ENCODE measurements at places on chromosomes 2 and 18.

GRCh38 chr2:27920148-27920885 is 29.8 kb downstream of the BABAM2 start:
- no peak for DNase-seq

DNA sequence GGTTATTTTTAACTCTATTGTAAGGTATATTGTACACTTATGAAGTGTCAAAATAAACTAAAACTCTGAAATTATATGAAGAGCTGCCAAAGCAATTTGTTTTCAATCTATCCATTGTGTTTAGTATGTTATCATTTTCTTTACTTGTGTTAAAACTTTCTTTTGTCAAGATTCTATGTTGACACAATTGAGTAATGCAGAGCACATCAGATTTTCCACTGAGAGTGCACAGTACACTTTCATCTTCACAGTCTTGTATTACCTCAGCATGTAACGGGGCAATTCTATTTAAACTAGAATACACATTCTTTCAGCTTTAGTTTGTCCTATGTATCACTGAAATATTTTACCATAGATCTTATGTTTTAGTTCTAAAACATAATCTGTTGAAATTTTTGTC is 304.4 kb upstream of the ZC3H15 start:
- no peak for DNase-seq

GRCh38 chr2:111918383-111918806 is 20.0 kb downstream of the MERTK start:
- no peak for DNase-seq

DNA sequence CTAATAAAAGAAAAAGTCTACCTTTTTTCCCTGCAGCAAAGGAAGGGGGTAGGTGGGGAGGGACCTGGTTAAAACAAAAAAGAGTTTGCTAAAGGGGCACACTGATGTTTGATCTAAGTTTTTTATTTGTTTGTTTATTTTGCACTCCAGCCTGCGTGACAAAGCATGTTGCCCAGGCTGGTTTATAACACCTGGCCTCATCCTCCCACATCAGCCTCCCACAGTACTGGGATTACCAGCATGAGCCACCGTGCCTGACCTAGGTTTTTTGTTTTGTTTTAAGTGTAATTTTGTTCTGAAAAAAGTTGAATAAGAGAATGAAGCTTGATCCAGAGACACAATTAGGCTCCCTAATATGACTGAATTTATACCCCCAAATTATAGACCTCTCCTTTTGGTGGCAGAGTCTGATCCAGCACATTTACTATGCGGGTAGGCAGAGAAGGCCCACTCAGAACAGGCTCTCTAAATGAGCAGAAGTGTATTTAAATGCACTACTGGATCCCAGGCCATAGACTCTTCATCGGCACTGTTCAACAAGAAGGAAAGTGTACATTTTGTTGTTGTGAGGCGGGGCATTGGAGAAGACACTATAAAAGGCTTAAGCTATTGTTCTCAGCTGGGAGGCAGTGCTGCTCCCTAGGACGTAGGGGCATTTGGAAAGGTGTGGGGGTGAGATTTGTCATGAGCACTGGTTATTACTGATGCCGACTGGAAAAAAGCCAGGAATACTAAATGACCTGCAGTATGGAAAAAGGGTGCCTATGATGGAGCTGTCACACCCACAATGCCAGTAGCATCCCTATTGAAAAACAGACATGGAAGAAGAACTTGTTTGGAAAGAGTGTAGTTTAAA is 32.4 kb downstream of the MRPS9 start:
- DNase-seq = no peak

- DNase-seq = no peak
Measured at GRCh38 chr2:239154971-239155805, 245.6 kb downstream of the HDAC4 start.

DNA sequence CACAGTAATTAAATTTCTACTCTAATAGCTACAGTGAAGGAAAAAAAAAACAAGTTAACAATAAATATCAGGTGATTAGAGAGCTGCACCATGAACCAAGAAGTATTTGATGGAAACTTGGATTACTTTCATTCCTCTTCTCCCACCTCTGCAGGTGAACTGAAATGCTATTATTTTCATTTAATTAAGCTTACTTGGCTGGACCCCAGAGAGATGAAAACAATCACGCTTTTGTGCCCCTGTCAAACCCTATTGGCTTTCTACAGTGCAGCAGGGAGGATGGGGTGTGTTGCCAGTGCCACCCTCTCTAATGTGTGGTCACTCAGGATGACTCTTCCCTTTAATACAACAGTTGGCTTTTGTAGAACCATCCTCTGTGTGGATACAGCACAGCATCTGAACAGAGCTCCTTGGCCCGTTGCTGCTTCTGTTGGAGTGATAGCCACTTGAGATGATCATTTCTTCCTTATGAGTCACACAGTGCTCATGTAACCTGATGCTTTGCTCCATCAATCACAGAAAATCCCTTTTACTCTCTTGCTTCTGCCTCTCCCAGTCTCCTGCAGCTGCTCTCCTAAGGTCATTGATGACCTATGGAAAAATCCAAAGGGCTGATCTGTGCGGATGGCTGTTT is 5.5 kb upstream of the ARL4C start:
- DNase-seq = no peak

GRCh38 chr18:29892960-29893558 is 1149.5 kb downstream of the DSC3 start:
- DNase-seq = no peak
